Activated CD8-positive, alpha-beta memory T cell treated with anti-CD3 and anti-CD28 coated beads for 4 hours (primary cell): ENCODE measurements at places on chromosomes 6 and 20.

GRCh38 chr6:168834801-168835200 lies 393.8 kb downstream of the SMOC2 start:
- DNase-seq, result no peak

DNA sequence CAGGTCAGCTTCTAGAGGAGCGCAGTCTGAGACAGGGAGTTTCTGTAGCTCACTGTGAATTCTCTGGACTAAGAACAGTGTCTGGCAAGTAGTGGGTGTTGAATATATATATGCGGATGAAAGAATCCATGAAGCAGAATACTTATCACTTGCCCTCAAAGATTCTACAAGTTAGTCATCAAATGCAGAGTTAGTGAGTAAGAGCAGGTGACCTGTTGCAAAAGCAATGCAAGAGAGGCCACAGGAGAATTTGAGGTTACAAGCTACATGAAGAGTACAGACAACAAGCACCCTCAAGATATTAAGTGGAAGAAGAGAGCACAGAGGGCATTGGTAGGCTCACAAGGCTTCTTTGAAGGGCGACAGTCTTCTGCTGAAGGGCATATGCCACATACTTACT lies 103.4 kb upstream of the BTBD3 start:
- no peak for DNase-seq

DNA sequence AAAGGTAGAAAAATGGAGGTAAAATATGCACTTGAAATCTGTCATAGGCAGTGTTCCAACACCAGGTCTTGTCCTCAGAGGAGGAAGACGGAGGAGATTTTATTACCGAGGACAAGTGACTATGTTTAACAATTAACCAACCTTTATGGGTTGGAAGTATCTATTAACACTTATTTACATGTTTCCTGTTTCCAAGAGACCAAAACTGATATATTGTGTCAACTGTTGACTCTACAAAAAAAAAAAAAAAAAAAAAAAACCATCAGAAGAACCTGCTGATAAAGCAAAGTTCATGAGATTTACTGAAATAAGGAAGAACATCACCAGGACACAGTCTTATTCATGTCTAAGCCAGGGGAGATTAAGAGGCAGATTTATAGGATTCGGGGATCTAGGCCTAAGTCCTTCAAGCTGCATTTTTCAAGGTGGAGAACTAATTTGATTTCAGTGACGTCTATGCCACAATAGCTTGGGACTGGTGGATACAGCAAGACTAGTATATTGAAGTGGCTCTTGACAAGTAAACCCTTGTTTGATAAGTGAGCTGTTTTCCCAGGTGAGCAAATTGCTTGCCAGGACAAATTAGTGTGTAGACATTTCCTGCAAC lies 126.6 kb upstream of the NAA20 start:
- DNase-seq, result no peak

- DNase-seq, result no peak
These were observed 5.0 kb downstream of the STMN3 start for GRCh38 chr20:63648190-63648589.

GRCh38 chr6:42891199-42891722 lies 11.8 kb downstream of the RPL7L1 start:
- no peak for DNase-seq

GRCh38 chr20:37020636-37021035 lies 69.1 kb upstream of the SAMHD1 start:
- no peak for DNase-seq

GRCh38 chr20:50909413-50909812 lies 21.8 kb downstream of the ADNP start:
- DNase-seq, result no peak
